Esophagus squamous epithelium (tissue), 5 donors: ENCODE measurements at places on chromosomes 7 and 10.

GRCh38 chr10:100509241-100509840 lies 10.3 kb downstream of the SEC31B start:
- no peak for DNase-seq

DNA sequence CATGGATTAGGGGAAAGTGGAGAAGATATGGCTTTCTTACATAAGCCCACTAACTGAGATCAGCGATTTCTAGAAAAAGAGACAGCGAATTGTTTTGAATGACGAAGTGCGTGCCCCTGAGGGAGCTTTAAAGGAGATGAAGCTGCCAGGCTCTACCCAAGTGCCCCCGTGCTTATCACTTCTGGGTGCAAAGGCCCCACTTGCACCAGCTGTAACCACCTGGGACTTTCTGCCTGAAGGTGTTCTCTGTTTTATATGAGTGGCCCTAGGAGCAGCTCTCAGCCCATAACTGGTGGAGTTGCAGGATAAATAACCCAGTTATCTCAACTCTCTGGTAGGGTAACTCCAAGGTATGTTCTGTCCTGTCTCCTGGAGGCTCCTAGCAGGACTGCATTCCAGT lies 20.4 kb upstream of the CARD11 start:
- no peak for DNase-seq

DNA sequence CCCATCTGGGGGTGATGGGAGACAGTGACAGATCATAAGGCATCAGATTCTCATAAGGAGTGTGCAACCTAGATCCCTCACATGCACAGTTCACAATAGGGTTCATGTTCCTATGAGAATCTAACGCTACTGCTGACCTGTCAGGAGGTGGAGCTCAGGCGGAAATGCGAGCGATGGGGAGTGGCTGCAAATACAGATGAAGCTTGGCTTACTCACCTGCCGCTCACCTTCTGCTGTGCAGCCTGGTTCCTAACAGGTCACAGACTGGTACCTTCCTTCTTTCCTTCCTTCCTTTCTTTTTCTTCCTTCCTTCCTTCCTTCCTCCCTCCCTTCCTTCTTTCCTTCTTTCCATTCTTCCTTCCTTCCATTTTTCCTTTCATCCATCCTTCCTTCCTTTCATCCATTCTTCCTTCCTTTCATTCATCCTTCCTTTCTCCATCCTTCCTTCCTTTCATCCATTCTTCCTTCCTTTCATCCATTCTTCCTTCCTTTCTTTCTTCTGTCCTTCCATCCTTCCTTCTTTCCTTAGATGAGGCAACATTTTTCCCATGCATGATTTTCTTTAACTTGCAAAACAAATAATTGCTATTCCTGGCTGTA lies 370.0 kb upstream of the AUTS2 start:
- no peak for DNase-seq

DNA sequence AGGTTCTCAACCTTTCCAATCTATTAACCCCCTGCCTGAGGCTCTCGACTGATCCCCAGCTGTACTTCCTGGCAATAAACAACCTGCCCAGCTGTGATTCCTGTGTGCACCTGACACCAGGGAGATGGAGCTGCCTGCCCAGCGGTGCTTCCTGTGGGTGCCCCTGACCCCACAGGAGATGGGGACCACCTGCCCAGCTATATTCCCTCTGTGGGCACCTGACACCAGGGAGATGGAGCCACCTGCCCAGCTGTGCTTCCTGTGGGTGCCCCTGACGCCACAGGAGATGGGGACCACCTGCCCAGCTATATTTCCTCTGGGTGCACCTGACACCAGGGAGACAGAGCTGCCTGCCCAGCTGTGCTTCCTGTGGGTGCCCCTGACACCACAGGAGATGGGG lies 184.0 kb downstream of the DIP2C start:
- no peak for DNase-seq

DNA sequence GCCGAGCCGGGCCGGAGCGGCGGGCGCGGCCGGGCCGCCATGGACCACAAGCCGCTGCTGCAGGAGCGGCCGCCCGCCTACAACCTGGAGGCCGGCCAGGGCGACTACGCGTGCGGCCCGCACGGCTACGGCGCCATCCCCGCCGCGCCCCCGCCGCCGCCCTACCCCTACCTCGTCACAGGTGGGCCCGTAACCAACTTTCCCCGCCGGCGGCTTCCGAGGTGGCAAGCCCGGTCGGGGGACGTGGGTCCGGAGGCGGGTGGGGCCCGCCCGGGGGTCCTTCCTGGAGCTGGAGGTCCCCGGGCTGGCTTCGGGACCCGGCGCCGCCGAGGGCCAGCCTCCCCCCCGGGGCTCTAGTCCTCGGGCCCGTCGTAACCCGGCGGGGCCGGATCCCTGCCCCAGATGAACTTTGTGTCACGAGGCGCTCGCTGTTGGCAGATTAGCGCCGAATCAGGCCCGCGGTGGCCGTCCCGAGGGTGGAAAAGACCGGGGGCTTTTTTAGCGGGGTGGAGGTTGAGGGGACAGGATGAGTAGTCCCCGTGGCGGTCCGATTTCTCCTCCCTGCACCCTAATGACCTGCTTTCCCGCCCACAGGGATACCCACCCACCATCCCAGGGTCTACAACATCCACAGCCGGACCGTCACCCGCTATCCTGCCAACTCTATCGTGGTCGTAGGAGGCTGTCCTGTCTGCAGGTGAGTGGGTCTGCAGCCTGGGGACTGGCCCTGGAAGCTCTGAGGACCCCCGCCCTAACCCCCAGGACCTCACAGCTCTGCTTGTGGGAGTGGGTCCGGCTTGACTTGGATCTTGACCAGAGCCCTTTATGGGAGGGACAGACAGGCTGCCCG lies 496 bp downstream of the BRI3 start:
- DNase-seq: no peak

- DNase-seq: no peak
Measured at GRCh38 chr10:124730790-124731189, 13.4 kb downstream of the FAM53B start.

- no peak for DNase-seq
Measured at GRCh38 chr10:22683140-22683389, 31.3 kb downstream of the PIP4K2A start.

DNA sequence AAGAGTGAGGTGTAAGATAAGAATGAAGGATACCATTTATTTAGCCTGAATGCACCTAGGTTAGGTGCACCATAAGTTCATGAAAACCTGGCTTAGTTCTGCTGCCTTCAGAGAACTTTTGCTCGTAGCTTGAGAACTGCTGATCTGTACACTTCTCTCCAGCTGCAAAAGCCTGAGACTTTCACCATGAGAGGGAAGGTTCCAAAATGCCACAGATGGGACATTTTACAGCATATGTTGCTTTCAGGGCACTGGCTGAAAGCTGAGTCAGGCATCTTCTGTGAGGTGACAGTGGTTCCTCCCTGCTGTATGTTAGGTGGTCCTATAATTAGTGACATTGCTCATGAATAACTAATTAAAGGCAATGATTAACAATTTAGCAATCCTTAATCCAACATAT lies 298.3 kb downstream of the GALNT17 start:
- no peak for DNase-seq

- no peak for DNase-seq
Measured at GRCh38 chr7:157459966-157460365, 123.2 kb downstream of the DNAJB6 start.

- DNase-seq: no peak
Measured at GRCh38 chr10:58867683-58868082, 308.8 kb upstream of the PHYHIPL start.

DNA sequence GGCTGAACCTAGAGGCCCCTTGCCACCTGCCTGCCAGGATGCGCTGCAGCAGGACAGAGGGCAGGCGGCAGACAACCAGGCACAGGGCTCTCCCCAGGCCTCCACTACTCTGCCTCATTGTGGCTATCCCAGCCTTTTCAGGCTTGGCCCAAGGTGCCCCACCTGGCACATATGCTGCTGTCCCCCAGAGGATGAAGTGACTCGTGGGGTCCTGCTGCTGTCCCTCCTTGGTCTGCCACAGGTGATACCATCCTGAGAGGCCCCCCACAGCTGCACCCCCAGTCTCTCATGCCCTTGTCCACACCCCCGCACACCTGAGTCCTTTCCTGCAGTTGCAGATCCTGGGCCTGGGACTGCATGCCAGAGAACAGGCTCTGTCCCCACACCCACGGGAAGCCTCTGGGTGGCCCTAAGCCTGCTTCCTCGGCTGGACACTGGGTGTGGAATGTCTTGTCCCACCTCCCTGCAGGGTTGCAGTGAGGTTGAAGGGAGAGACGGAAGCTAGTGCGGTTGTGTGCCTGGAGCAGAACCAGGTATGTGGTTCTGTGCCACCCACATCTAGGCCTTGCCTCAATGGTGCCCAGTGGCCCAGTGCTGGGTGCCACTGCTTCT lies 55.3 kb downstream of the RASGEF1A start:
- no peak for DNase-seq

DNA sequence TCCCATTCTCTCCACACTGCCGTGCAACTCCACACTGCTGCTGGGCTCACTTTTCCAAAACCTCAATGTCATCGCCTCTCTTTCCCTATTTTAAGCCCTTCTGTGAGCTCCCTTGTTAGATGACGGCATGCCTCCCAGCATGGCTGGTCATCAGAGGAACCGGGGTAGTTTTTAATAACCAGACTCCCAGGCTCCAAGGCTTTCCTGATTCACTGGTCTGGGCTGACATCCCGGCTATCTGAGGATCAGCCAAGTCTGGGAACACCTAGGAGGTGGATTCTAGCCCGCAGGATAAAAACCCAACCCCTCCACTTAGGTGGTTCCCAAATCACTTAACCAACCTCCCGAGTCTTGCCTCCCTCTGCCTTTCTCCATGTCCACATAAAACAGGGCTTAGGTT lies 295.4 kb upstream of the FZD8 start:
- DNase-seq: no peak

GRCh38 chr7:139777948-139778841 lies at the start of gene HIPK2:
HIPK2 (minus strand) TSS chr7:139777998; CDS start chr7:139777623, 375 bp downstream.
- peak; percentile 15 for DNase-seq

- no peak for DNase-seq
Measured at GRCh38 chr7:149872419-149873073, 1.2 kb upstream of the ATP6V0E2 start.

GRCh38 chr10:6379015-6379776 lies 176.5 kb downstream of the PFKFB3 start:
- DNase-seq: no peak

GRCh38 chr7:46291050-46291438 lies 370.0 kb upstream of the IGFBP3 start:
- no peak for DNase-seq

- no peak for DNase-seq
Measured at GRCh38 chr10:100506596-100507356, 12.9 kb downstream of the SEC31B start.

GRCh38 chr10:105149371-105149891 lies 508.3 kb downstream of the SORCS3 start:
- DNase-seq: no peak

- DNase-seq: no peak
Measured at GRCh38 chr10:34955391-34955790, 134.8 kb downstream of the CUL2 start.

GRCh38 chr10:92265687-92266258 lies 25.1 kb downstream of the CPEB3 start:
- no peak for DNase-seq

GRCh38 chr10:125049216-125049881 lies 107.4 kb downstream of the ZRANB1 start:
- DNase-seq: no peak

GRCh38 chr10:88036126-88036525 lies 172.7 kb downstream of the PTEN start:
- DNase-seq: no peak

- DNase-seq: no peak
Measured at GRCh38 chr10:121053151-121053550, 202.0 kb downstream of the WDR11 start.

- DNase-seq: no peak
Measured at GRCh38 chr10:66187053-66187733, 738.6 kb upstream of the LRRTM3 start.

DNA sequence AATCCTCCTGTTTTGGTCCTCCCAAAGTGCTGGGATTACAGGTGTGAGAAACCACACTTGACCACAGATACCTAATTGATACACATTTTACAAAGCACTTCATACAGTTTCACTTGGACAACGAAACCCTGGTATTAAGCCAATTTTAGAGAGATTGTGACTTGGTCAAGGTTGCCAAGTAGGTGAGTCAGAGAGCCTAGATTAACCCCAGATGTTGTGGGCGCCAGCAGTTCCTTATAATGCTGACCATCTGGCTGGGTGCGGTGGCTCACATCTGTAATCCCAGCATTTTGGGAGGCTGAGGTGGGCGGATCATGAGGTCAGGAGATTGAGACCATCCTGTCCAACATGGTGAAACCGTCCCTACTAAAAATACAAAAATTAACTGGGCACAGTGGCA lies 4.9 kb upstream of the PHKG1 start:
- no peak for DNase-seq

- DNase-seq: no peak
Measured at GRCh38 chr10:14362104-14362503, 31.4 kb upstream of the FRMD4A start.

DNA sequence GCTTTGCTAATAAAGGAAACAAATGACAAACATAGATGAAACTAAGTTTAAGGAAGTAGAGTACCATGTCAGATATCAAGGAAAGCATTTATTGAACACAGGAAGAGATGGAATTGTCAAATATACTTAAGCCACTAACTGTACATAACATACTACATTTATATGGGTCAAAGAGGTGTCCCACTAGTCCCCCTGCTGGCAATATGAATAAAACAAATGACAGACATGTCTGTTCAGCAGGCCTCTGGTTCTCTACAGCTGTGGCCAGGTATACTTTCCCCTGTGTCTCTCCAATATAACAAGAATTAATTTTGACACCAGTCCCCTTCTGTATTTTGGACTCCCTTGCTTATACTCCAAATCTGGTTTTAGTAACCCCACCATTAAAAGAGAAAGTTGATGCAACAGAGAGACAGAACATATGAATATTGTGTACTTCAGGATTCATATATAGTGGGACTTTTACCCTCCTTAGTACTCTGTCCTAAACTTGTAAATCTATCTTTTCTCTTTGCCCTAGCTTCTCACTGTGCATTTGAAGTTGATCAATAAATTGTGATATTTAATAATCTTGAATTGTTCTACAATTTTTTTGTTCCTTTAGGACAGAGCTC lies 42.9 kb downstream of the CD36 start:
- no peak for DNase-seq

- no peak for DNase-seq
Measured at GRCh38 chr10:46554166-46554781, 2.2 kb downstream of the GPRIN2 start.
